Stimulated activated CD8-positive, alpha-beta memory T cell treated with anti-CD3 and anti-CD28 coated beads, Interleukin-15, amount 100 ng/mL, for 1 hour (primary cell): ENCODE measurements at places on chromosomes 3 and 15.

DNA sequence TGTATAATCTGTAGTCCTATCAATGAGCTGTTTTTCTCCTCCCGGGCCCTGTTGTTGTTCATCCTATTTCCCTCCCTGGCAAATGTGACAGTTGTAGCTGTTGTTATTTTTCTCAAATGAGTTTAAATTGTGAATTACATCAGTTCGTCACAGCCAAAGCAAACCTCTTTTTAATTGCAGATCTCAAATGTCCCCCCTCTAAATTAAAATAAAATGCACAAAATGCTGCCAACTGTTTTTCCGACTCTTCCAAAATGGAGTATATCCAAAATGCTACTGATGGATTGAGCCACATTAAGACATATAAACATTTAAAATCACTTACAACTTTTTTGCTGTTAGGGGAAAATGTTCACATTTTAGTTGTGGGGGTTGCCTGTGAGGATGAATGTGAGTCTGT, 29.8 kb upstream of the SUCLG2 start:
- no peak for DNase-seq

DNA sequence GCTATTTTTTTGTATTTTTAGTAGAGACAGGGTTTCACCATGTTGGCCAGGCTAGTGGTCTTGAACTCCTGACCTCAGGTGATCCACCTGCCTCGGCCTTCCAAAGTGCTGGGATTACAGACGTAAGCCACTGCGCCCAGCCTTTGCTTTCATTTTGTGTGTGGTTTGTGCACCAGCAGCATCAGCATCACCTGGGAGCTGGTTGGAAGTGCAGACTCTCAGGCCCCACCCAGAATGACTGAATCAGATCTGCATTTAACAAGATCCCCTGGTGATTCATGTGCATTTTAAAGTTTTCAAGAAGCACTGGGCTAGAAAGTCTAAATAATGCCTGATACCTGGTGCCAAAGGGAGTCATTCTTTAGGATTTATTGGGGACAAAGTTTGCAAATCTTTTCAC, 73.4 kb upstream of the BNIP2 start:
- DNase-seq = no peak

- no peak for DNase-seq
These were observed 10.0 kb upstream of the EHD4 start for GRCh38 chr15:41982133-41982930.

DNA sequence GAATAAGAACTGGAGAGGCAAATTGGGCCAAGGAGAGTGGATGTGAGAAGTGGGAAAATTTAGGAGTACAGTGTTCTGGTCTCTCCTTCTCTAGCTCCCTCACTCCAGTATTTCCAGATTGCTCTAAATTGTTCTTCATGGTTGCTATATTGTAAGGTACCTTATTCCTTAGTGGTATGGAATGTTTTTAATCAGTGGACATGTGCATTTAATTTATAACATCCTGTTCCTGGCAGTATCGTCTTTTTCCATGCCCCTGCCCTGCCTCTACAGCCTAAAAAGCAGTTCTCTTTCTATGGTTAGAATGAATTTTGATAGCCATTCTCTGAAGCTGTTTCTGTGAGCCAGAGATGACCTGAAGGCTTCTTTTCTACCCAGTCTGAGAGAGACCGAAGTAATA, 180.5 kb downstream of the TCF12 start:
- no peak for DNase-seq

GRCh38 chr3:37237252-37237651, 62.9 kb upstream of the LRRFIP2 start:
- DNase-seq = no peak

GRCh38 chr15:99054025-99054387, 46.4 kb upstream of the PGPEP1L start:
- DNase-seq = no peak

DNA sequence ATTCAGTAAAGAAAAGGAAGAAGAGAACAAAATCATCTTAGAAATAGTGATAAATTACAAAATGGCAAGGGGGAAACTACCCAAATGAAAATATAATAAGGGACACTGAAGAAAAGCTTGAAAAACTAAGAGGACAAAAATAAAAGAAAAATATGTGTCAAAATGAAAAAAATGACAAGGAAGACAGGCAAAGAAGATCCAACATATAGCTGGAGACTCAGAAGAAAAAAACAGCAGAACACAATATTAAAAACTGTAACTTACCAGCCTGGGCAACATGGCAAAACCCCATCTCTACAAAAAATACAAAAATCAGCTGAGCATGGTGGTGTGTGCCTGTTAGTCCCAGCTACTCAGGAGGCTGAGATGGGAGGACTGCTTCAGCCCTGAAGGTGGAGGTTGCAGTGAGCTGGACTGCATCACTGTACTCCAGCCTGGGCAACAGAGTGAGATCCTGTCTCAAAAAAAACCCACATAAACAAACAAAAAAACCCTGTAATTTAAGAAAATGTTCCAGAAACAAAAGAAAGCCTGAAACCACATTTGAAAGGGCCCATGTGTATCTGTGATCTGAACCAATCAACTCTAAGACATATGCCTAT, 93.2 kb downstream of the ANO10 start:
- DNase-seq = no peak

DNA sequence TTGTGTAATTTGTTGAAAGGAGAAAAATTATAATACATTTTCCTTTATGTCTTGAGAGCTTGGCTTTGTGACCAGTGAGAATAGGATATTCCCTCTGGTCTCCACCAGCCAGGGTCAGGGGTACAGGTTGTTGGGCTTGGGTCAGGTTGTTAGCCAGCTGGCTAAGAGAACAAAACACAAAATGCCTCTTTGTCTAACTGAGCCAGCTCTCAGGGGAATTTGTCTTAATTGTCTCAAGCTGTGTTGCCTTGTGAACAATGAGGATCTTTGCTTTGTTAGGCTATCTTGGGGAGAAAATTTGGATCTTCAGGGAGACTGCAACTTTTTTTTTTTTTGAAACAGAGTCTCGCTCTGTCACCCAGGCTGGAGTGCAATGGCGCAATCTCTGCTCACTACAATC, 17.7 kb upstream of the GK5 start:
- DNase-seq = no peak

GRCh38 chr3:139954146-139954860, 19.3 kb downstream of the CLSTN2 start:
- no peak for DNase-seq

DNA sequence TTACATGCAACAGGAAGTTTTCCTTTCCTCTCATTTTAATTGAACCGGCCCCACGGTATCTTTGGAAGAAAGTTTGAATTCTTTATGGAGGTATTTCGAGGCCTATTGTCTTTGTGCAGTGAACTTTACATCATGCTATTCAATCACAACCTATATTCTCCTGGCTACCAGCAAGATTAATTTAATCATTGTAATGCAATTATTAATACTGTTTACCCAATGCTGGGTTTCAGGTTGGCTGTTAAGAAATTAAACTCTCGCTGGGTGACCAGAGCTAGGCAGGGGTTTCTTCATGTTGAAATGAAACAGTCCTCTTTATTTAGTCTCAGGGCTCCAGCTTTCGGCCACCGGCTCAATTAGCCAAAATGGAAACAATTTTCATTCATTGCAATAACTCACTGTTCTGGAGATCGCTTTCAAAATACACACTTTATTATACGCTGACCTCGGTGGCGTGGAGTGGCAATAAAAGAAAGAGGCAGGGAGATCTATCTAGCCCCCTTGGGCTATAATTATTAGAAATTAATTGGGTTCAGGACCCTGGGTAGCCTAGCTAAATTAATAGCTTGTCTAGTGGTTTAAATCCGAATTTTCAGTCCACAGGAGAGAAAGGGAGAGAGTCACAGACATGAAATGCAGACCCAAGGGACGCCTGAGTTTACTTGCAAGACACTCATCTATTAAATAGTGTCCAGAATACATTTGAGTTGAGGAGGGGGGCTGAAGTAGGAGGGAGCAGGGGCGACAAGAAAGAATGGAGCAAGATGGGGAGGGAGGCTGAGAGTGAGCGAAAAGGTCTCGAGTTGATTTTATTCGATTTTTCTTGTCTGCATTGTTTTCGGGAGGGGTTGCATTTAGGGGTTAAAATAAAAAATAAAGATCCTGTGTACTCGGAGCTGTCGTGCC, 3.9 kb upstream of the MECOM start:
- no peak for DNase-seq

GRCh38 chr15:41507820-41508290, 5.8 kb downstream of the LTK start:
- no peak for DNase-seq

DNA sequence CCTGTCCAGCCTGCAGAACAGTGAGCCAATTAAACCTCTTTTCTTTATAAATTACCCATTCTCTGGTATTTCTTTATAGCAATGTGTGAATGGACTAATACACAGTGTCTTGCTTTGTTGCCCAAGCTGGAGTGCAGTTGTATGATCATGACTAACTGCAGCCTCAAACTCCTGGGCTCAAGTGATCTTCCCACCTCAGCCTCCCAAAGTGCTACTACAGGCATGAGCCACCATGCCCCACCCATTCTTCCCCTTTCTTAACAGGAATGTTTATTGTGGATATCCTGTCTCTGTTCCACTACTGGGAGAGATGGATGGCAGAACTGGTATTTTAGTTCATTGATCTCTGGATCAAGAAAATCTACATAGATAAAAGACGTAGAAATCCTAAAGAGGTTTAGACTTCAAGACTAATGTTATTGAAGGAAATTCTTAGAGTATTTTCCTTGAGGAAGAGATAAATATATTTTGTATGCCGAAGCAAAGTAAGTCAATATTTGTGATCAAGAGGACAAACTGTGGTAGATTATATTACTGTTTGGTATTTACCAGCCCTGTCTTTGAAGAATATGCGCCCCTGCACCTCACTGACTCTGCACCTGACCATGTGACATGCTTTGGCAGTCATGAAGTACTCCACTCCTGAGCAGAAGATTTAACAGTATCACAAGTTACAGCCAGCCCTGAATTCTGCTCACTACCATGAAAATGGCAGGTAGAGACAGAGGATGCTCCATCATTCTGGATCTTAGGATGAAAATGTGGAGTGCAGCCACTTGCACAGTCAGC, 42.9 kb downstream of the UACA start:
- no peak for DNase-seq

DNA sequence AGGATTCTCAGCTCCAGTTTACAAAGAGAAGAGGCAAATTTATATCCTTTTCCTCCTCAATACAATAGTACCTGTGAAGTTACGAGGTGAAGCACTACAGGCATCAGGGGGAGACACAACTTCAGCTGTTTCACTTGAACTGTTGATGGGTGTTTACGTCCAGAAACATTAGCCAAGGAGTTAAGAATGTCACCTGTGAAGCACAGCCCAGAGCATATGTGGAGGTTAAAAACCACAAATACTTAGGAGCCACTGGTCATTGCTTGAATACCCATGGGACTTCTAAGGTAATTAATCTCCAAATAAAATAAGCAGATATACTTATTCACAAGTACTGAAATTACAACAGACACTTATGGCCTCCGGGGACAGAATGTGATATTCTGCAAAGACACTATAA, 246.5 kb downstream of the ULK4 start:
- no peak for DNase-seq

DNA sequence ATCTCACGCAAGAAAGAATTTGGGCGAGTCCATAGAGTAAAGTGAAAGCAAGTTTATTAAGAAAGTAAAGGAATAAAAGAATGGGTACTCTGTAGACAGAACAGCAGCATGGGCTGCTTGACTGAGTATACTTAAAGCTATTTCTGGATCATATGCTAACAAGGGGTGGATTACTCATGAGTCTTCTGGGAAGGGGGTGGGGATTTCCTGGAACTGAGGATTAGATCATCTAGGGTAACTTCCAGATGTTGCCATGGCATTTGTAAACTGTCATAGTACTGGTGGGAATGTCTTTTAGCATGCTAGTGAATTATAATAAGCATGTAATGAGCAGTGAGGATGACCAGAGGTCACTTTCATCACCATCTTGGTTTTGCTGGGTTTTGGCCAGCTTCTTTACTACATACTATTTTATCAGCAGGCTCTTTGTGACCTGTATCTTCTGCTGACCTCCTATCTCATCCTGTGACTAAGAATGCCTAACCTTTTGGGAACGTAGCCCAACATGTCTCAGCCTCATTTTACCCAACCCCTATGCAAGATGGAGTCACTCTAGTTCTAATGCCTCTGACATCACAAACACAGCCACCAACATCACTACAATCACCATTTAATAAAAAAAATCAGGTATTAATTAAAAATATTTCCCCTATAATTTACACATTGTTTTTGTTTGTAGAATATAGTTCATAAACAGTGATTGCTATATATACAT, 890.7 kb upstream of the EPHA6 start:
- DNase-seq = no peak

DNA sequence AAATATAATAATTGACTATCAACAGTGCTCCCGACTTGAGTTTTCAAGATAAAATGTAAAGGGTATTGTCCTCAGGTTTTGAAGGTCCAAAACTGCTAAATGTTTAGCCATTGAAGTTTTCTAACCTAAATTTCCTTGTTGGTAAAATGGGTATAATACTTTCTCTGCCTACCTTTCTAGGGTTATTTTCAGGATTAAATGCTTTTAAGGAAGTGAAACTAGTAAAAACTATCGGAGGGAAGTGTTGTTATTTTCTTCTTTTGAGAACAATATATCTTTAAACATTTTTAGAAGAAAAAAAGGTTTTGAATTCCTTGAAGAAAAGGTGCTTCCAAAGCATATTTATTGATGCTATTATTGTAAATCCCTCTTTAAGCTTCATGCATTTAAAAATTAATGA, 67.3 kb downstream of the FILIP1L start:
- no peak for DNase-seq

DNA sequence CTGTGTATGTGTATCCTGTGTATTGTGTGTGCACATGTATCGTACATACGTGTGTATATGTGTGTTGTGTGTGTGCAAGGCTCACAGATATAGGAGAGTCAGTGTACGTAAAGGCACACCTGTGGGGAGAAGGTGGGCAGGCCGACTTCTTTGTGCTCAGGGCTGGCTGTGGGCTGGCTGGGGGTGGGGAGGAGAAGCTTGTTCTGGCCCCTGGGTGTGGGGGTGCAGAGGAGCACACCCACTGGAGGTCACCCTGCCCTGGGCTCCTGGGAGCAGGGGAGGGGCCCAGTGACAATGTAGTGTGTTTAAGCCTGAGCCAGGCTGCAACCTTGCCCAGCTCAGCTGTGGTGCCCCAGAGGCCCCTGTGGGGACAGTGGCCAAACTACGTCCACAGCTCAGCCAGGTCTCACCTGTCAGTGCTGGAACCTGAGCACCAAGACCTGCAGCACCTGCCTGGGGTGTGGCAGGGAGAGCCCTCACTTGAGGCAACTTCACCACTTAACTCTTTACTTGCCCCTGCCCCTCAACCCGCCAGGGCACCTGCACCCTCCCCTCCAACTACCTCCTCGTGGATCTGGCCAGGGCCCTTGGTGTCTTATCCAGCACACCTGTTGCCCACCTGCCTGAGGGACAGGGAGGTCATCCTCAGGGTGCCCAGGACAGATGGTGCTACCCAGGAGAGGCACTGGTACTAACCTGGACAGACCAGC, 2.6 kb upstream of the HHATL start:
- DNase-seq = no peak

- DNase-seq = no peak
These were observed 20.9 kb downstream of the CXCR6 start for GRCh38 chr3:45964139-45964538.

DNA sequence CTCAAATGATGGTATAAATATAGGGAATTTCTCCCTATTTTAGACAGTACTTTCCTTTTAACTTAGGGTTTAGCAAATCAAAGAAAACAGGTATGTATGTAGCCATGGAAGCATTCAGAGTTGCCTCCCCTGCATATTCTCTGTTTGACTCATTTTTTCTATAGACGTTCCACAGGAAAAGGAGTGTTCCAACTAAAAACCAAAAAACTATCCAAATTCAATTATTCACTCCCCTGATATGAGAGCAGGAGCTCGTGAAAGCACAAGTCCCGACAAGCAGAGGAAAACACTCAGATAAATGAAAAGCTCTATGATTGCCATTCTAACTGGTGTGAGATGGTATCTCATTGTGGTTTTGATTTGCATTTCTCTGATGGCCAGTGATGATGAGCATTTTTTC, 119.5 kb downstream of the FRMD5 start:
- DNase-seq = no peak
